Activated T-helper 9 cell treated with anti-CD3 and anti-CD28 coated beads, Interleukin-2, amount 50 U/mL, for 16 hours (primary cell): ENCODE measurements at places on chromosomes 7 and 10.
A peak's percentile ranks its signal among the peaks of the same experiment; 100 is the strongest.

DNA sequence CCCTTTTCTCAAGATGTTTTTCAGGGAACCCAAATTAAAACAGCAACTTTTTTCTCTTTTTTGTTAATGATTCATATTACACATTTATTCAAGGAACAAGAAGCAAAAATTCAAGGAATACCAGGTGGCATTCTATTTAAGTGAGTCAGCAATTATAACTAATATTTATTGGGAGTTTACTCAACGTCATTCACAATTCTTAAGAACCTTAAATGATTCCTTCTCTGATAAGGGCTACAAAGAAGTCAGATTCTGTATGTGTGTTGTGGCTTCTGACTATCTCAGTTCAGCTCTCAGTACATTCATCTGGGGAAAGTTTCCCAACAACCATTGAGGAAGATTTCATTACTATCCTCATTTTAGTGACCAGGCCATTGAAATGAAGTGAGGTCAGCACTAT is 470.7 kb upstream of the AKR1E2 start:
- DNase-seq = no peak

GRCh38 chr7:36937754-36938563 is 213.7 kb upstream of the AOAH start:
- no peak for DNase-seq

DNA sequence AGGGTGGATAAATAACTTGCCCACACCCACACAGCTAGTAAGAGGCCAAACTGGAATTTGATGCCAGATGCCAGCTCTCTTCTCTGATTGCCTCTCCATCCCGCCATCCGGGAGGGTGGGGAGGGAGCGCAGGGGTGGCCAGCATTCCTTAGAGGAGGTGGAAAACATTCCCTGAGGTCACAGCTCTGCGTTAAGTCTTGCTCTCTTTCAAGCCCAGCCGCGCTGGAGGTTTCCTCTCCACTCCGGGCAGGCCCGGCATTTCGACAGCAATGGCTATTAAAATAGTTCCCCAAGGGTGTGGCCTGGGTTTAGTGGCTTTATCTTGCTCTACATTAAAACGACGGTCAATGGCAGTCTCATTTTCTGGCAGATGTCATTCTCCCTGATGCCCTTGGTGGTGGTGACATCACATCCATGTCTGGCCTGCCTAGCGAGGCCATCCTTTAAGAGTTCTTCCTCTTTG is 16.1 kb upstream of the C10orf71 start:
- DNase-seq = no peak

- no peak for DNase-seq
These were observed 125.4 kb upstream of the SORCS3 start for GRCh38 chr10:104515678-104516199.

DNA sequence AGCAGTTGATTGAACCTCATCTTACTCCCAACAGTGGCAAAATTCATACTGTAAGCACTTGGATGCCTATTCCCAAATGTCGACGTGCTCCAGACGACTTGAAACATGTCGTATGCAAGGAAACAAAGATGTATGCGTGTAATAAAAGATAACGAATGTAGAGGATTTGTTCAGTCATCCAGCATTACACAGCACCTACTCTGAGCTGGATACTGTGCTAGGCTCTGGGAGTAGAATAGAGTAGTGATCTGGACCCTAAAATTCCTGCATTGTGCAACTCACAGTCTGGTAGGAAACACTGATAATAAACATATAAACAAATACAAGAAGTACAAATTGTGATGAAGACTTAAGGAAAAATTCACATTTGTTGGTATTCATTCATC is 5.6 kb upstream of the TBX20 start:
- no peak for DNase-seq

- no peak for DNase-seq
These were observed 27.2 kb downstream of the HTR5A start for GRCh38 chr7:155097338-155097737.

GRCh38 chr7:66958538-66959350 is 36.6 kb downstream of the SBDS start:
- DNase-seq = no peak

GRCh38 chr7:159159731-159160130 is 15.1 kb upstream of the VIPR2 start:
- DNase-seq = no peak

GRCh38 chr7:99140813-99141212 is 3.1 kb downstream of the SMURF1 start:
- no peak for DNase-seq

GRCh38 chr10:78255796-78256638 is 222.4 kb downstream of the RPS24 start:
- no peak for DNase-seq

DNA sequence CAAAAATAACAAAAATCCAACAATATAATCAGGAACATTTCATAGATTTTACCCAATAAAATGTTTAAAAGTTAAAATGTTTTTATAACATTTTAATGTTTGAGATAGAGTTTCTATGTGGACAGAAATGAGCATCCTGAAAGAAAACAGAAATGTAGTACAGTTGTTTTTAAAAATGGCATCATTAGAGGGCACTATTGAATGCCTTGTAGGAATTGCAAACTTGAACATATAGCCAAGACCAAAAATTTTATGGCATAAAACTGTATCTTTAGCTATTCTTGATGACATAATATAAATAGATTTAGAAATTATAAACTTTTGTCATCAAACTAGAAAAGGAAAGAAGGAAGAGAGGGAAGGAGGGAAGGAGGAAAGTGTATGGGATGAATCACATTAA is 1372.7 kb downstream of the GATA3 start:
- DNase-seq = no peak

- no peak for DNase-seq
These were observed 502.8 kb downstream of the TCERG1L start for GRCh38 chr10:130808686-130809085.

DNA sequence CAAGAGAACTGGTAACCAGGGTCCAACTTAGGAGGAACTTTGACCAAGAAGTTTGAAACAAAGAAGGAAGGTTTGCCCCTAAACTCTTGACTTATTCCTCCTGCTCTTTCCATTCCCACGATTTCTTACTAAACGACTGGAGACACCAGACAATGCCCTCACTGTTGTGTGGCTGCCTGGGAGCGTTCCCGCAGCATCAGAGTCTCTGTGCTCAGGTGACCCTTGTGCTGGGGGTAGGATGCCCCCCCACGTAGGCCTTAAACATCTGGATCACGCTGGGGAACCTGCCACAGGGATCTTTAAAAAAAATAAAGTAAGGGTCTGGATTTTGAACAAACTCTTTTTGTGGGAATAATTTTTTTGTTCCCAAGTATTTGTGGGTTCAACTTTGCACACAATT is 30.1 kb upstream of the CTBP2 start:
- no peak for DNase-seq

- DNase-seq = no peak
These were observed 18.8 kb downstream of the REEP3 start for GRCh38 chr10:63539994-63540393.

DNA sequence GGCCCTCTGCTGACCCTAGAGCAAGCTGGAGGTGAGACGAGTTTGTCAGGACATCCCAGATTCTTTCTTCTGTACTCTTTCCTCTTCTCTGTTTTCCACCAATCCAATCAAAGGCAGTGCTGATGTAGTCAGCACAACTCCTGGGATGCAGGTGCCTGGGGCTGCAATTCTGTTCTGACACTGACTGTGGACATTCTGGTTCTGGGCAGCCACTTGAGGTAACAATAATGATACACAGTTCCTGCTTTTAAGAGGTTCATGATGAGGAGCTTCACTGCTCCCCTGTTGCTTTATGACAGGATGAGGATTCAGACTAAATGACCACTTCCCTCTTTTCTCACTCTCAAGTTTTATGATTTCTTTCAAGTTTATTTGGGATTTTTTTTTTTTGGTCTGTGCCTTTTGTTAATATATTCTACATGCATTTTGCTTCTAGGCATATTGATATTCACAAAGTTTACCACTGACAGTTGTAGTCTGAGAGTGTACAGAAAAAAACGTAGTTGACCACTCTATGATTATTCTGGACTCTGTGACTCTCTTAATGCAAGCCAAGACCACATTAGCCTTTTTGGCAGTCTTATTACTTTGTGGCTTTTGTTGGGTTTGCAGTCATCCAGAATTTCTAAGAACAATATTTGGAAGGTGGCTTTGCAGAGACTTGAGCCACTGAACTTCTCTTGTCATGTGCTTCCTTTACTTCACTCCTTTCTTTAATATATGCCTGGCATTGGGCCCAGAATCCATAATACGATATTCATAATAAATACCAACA is 247.6 kb downstream of the AUTS2 start:
- DNase-seq = no peak

DNA sequence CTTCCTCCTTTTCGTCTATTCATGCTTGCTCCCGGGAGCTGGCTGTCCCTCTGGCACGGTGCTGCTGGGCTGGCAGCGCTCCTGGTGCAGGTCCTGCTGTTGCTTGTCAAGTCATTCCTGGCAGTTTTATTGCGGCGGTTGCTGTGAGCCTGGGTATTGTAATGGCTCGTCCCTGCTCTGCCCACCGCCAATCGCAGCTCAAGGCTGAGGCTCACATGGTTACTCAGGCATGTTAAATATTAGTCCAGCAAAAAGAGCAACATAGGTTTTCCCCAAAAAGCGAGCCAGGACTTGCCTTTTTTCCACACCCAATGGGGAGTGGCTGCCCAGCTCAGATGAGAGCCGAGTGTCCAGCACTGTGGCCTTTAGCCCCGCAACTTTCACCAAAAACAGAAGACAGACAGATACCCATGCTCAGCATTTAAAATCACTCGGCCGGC is 492.9 kb upstream of the FOXK1 start:
- DNase-seq = no peak

GRCh38 chr10:6918305-6918704 is 338.2 kb upstream of the PRKCQ start:
- DNase-seq = peak; percentile 48

- DNase-seq = no peak
These were observed 3.3 kb upstream of the OR2F2 start for GRCh38 chr7:143931739-143932138.

- DNase-seq = no peak
These were observed 29.4 kb upstream of the PPP1R9A start for GRCh38 chr7:94877731-94878670.

DNA sequence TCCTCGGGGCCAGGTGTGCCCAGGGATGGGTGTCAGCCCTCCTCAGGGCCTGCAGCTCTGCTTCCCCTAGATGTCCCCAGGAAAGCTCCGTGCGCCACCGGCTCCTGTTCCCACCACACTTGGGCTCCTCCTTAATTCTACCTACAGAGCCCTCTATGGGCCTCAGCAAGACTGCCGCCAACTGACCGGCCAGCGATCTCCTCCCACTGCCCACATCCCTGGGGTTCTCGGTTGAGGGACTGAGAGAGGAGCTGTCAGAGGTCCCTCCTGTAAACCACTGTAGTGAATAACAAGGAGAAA is 5.3 kb upstream of the LDB3 start:
- DNase-seq = no peak

DNA sequence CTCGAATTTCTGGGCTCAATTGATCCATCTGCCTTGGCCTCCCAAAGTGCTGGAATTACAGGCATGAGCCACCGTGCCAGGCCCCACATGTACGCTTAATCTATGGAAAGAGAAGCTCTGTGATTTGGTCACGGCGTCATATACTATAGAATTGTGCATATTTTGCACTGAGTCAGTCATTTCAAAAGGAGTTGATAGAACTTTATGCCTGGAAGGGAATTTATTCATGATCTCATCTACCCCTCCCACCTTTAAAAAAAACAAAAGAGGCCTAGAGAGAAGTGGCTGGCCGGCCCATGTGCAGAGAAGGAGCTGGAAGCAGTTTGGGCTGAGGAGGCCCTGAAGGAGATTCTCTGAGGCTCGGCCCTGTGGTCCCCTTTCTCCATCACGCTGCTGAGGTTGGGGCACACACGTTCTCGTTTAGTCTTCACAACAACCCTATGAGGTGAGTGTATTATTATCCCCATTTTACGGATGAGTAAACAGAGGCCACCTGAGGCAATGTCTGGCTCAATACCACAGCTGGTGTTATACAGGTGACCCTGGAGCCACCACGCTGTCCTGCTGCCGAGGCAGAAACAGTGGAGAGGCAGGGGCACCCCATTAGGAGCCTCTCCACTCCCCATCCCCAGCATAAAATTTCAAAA is 47.2 kb upstream of the ZRANB1 start:
- DNase-seq = no peak

DNA sequence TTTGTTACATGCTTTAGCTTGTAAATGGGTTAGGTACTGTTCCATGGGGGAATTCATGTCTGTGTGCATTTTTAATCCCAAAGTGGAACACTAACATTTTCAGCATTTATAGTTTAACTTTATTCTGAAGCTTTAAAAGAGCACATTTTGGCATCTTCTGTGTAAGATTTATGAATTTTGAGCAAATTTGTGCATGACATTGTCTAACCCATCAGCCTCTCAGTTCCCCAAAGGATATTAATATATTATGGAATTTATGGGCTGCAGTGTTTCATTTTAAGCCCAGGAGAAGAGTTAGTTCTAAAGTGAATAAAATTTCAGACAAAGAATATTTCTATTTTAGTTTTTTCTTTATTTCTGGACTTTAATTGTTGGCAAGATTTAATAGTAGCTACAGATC is 421.4 kb downstream of the PLXDC2 start:
- DNase-seq = no peak

DNA sequence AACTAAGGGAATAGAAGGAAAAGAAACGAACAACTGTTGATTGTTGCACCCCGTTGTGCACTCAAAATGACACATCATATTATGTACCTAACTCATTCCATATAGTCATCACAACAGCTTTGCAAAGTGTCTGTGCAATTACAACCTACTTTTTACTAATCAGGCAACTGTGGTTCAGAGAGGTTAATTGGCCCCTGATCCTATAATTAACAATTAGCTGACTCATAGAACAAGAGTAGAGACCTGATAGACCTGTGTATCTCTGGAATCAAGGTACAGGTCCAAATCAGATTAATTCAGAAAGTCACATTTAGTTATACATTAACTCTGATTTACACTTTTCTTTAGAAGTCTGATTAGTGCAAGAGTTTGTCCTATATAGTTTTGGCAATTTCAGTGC is 122.5 kb upstream of the CDK13 start:
- DNase-seq = no peak

DNA sequence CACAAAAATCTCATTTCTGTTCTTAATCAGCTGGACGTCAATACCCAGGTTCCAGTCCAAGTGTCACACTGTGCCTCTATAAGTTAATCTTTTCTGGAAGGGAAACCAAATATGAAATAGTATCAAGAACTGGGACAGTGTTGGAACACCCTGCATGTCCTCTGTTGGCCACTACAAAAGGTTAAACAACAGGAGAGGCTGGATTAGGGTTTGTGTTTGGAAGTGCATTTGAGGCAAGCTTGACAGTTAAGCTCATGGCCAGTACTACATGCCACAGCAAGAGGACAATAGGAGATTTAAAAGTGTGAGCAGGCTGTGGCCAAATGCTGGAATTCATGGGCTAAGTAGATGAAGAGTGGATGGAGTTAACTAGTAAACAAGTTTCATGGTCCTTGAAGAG is 751.5 kb downstream of the AUTS2 start:
- no peak for DNase-seq

GRCh38 chr7:142854372-142855113 is at the start of gene EPHB6:
Gene EPHB6, plus strand, starts transcription at chr7:142855076. Its CDS starts 8,152 bp downstream, at chr7:142863228.
- DNase-seq = peak; percentile 45
